ENCODE measurements at places on chromosomes 1 and 21.

- DNase-seq: no peak
Measured at GRCh38 chr1:37476460-37477197, 2.2 kb downstream of the ZC3H12A start.

DNA sequence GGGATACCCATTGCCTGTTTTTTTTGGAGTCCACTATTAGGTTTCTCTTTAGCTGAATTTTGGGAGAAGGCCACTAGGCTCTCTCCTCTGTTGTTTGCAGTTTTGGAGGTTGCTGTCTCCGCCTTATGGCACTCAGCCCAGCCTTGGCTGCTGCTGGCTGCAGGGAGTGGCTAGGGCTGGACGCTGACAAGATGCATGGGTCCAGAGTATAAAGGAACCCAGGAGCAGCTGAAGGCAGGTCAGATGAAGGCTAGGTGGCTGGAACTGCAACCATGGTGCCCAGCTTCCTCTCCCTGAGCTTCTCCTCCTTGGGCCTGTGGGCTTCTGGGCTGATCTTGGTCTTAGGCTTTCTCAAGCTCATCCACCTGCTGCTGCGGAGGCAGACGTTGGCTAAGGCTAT is at the start of gene CYP4B1:
CYP4B1 (plus strand) TSS at position 237 of the 400 bp plus-strand sequence; CDS start at position 273, 36 bp downstream.
- no peak for DNase-seq

- DNase-seq: no peak
Measured at GRCh38 chr1:207987164-207987563, 76.2 kb upstream of the CD34 start.

- no peak for DNase-seq
Measured at GRCh38 chr1:160005070-160005469, 26.7 kb downstream of the PIGM start.

DNA sequence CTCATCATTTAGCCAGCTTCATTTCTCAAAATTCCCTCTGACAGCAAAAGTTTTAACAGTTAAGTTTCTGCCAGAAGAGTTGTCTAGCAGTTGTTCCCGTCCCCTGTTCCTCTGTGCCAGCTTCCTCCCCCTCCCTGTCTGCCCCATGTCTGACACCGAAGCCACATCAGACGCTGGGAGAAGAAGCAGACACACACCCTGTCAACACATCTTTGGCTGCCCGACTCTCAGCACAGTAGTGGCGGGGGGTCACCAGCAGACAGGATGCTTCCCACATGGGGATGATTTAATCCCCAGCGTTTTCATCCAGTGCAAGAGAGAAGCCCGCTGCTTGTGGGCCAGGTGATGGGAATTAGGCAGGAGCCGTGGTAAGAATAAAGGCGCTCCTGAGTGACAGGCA is 379.4 kb upstream of the RUNX1 start:
- DNase-seq: no peak

- DNase-seq: no peak
Measured at GRCh38 chr1:74011736-74012135, 186.2 kb downstream of the LRRIQ3 start.

DNA sequence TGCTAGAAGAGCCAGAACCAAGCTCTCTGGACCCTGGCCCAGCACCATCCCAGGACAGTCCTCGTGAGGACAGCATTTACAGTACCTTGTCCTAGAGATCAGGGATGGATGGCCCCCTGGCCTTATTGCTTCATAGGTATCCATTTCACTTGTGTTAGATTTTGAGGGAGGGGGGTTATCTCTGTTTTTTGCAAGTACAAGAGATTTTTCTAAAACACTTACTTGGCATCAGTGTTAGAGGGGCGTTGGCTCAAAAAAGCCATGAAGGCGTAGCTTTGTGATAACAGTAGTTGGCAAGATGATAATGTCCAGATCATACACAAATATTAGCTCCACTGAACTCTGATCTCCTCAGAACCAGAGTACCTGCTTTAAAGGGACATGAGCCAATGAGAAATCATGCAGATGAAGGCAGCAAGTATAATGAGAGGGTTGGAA is 5.8 kb upstream of the ATP1B1 start:
- no peak for DNase-seq

DNA sequence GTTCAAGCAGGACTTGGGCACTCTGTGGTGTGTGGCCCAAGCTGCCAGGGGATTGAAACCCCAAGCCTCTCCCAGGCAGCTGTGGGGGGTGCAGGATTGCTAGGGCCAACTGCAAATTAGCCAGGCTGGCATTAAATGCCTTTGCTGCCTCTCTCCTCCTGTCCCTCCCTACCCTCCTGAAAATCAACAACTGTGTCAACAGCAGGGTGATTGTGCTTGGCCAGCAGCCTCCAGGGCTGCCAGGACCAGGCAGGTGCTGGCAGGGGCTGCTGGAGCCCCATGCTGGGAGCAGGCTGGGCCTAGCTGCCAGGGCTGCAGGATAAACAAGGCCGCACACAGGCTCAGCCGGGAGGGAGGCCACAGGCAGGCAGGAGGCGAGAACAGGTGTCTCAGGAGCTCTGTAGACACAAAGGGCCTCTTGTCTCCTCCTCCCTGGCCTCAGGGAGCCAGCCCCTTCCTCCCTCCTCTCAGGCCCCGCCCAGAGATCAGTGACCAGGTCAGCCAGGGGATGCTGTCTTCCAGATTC is 11.4 kb downstream of the SOX13 start:
- no peak for DNase-seq

DNA sequence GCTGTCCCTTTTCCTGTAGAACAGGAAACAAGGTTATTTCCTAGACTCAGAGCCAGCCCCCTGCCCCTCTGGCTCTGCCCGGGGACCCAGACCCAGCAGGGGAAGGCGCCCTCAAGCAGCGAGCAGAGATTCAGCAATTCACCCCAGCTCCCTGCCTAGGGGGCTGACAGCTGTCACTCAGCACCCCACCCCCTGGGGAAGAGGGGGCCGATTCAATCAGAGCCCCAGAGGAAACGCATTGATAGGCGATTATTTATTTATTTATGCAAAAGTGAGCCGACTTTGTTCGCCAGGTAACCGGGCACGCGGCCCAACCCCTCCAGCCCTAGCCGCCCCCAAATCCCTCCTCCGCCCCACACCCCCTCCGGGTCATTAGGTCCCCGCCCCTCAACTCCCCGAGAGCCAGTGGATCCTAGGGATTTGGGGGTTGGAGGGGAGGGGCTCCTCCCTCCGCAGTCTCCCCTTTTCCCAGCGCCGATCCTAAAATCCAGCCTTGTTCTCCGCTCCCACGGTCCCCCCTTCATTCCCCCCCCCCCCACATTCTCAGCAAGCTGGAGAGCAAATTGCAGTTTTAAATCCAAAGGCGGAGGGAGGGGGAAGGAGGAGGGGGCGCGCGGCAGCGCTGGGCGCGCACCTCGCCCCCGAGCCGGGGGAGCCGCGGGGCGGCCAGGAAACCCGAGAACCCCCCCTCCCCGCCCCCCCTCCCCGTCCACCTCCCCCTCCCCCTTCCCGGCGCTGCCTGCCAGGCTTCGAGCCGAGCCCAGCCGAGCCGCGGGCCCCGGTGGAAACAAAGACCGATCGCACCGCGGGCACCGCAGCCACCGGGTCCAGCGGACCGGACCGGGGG is 1.3 kb downstream of the AHDC1 start:
- no peak for DNase-seq

DNA sequence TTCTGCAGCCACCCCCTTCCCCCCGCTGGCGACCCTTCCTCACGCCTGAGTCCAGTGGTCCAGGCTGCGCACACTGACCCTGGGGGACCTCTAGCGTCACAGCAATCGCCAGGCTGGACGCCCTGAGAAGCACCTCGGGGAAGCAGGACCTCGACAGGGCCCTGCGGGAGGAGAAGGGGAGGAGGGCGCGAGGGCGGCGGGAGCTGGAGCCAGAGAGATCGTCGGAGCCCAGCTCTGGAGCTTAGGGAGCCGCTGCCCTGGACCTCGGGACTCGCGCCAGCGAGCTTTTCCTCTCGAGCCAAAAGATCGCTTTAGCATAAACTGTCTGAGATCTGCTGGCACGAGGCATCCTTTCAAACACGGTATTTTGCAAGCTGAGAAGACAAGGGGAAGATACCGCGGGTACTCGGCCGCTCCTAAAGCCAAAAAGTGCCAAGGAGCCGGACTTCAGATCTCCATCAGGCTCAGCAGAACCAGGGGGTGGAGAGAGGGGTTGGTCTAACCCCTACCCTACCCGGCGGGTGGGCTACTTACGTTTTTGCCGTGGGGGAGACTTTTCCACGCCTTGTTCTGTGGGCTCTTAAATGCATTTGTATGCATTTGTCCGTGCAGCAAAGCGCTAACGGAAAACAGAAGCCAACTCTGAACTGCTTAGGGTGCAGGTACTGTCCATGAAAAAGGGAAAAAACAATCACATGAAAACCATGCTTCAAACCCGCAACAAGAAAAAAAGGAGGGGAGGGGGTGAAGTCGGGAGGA is 586 bp downstream of the COL24A1 start:
- no peak for DNase-seq

DNA sequence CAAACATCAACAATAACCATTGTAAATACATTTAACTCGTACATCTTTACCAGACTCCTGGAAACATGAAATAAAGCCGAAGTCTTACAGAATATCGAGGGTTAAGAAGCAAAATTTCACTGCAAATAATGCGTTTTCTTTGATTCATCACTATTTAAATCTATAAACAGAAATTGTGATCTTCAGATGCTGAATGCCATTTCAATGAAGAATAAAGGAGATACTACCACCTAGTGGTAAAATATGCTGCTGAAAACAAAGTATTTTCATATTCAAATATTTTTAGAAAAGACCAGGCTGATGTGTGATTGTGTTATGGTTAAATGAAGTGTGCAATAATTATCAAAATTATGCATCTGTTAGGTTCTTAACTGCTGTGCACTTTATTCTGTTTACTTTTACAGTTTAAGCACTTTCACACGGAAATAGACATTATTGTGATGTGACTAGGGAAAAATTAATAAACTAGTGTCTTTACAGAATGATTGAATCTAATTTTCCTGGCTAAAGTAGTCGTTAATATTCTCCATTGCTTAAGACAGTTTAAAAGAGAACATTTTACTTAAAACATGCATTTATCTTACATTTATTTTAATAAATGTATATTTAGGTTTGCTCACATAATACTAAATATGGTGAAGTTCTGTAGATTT is 1093.1 kb downstream of the MRPL39 start:
- no peak for DNase-seq

DNA sequence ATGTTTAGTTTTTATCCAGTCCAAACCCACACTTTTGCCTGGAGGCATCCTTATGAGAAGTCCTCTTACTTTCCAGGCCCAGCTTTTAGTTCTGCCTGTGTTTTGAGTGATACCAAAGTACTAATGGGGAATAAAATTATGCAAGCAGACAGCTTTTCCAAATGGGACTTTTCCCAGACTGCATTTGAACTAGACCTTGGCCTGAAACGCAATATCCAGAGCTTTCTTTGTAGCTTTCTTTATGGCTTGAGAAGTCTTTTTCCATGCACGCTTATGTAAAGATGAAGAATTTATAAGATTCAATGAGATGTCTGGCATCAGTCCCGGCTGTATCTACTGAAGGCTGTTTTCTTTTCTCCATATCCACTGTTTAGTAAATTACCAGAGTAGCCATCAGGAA is 236.6 kb upstream of the RAB4A start:
- no peak for DNase-seq

DNA sequence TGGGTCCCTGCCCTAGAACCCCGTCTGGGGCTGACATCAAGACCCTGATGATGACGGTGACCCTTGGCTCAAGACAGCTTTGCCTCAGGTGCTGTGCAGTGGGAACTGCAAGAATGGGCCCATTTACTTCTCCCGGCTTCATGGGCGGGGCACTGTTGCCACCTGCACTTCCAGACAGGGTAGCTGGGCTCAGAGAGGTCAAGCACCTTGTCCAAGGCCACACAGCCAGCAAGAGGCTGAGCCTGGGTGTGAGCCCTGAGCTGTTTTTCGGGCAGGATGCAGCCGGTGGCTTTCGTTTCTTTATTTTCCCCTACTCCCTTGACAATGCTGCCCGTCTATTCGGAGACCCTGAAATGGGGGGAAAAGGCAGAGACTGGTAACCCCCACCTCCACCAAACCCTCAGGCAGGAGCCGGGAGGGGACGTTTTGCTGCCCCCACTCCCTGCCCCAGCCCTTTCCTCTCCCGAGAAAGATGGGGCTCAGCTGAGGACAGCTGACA is 91.7 kb downstream of the PRDM16 start:
- DNase-seq: no peak

DNA sequence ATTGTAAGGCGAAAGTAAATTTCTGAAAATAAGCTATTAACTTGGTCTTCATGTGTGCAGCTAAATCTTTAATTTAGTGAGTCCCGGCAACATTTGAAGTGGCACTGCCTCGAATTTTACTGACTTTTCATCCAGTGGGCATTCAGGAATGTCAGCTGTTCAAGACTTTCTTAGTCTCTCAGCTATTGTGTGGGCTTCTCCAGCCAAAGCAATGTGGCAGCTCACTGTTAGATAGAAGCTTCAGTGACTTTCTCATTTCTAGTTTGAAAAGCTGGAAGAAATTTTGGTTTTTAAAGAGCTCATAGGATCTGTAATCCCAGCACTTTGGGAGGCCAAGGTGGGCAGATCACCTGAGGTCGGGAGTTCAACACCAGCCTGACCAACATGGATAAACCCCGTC is 44.3 kb upstream of the FAM89A start:
- no peak for DNase-seq

- no peak for DNase-seq
Measured at GRCh38 chr1:84574936-84575335, 696 bp upstream of the CTBS start.

DNA sequence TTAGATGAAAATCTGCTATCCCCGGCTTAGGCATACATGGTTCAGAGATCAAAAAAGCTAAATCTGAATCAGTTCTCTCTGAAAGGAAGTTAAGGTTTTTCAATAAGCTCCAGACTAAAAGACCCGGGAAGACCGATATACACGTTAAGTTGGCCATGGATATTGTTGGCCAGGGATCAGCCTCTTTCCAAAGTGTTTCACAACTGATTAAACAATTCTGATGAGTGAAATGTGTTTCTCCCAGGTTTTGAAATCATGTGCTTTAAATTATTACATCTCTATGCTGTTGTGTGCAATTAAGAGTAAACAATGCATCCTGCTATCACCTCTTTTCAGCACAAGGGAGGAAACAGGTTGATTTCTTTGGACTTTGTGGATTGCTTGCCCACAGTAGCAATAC is 23.7 kb upstream of the GNG12 start:
- no peak for DNase-seq

GRCh38 chr1:186682736-186683135 is 2.5 kb upstream of the PTGS2 start:
- no peak for DNase-seq

Measured in AG04450 (cell line).